ENCODE measurements at places on chromosomes 3 and 15.

DNA sequence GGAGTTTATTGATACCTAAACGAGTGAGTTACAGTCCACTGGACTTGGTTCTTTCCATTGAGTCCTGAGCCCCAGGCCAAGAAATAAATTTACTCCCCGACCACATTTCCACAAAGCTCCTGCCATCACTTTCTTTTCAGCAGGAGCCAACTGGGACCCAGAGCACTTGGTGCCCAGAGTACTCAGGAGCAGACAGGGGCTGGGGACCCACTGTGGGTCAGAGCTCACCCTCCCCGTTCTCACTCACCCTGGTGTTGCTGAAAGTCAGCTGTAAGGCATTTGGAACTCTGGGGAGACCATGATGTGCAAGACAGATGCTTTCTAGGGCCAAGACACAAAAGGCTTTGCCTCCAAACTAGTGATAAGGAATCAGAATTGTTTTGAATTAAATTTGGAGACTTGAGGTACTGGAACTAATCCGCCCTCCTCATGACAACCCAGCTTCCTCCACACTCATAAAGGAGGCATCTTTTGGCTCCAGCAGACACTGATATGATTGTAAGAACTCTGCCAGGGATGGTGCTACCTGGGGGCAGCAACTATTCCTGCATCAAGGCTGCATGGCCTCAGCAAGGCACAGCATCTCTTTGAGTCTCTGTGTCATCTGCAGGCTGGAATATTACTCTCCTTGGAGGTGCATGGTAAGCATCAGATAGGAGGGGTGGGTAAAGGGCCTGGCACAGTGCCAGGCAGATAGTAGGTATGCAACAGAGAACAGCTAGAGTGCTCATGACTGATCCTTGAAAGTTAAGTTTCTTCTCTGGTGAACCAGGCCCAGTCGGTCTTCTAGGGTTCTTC, 7.3 kb upstream of the CAMK1 start:
- no peak for DNase-seq

DNA sequence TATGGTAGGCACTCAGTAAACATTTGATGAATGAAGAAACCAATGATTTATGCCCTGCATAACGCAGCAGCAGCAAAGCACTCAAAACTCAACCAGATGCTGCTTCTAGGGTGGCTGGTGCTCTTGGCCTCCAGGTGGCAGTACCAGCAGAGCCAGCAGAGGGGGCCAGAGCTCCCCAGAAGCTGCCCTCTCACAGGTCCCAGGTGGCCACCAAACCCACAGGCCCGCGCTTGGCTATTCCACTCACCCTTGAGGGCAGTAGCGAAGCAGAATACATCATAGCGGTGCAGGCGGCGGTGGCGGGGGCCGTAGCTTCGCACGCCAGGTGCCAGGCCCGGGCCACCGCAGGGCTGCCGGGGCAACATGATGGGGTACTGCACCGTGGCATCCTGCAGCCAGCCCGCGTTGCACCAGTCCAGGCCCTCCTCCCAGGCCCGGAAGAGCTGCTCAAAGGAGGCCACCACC, 16.6 kb downstream of the HAPLN3 start:
- DNase-seq = no peak

DNA sequence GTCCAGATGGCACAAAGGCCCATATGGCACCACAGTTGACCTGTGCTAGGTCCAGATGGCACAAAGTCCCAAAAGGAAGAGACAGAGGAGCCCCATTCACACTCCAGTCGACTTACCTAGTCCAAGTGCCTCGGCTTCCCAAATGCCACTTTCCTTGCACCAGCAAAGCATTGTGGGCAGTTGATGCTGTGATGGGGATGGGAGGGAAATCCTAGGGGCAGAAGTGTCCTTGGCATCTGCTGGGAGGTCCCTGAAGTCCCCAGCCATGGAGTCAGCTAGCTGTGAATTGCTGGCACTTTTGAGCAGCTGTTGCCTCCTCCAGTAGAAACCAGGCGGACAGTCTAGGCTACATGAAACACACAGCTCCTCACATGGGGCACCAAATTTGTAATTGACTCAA, 60.3 kb upstream of the SIAH2 start:
- DNase-seq = no peak

GRCh38 chr3:177610262-177610661, 413.0 kb upstream of the TBL1XR1 start:
- no peak for DNase-seq

- DNase-seq = no peak
Observed at GRCh38 chr15:36517758-36518157, 61.7 kb upstream of the CDIN1 start.

GRCh38 chr3:30531017-30531570, 75.3 kb upstream of the TGFBR2 start:
- DNase-seq = no peak
